ENCODE measurements at places on chromosomes 5 and 9. TPM values are rescaled to one million over a fixed set of nuclear protein-coding genes. Genes with fewer than 3 reads are reported as not detected.

ZCCHC9 gene
- 18.1 TPM for total RNA-seq

ARRDC1 gene
- 104 TPM for total RNA-seq

ELAVL2 gene
- total RNA-seq = 4.3 TPM

ANKRD20A1 gene
- not detected for total RNA-seq

UNC5A gene
- total RNA-seq = 0.05 TPM

ARL14EPL gene
- not detected for total RNA-seq

LTC4S gene
- total RNA-seq = 1.4 TPM

PCDHA10 gene
- total RNA-seq = not detected
